ENCODE measurements at places on chromosomes 7 and 10.

DNA sequence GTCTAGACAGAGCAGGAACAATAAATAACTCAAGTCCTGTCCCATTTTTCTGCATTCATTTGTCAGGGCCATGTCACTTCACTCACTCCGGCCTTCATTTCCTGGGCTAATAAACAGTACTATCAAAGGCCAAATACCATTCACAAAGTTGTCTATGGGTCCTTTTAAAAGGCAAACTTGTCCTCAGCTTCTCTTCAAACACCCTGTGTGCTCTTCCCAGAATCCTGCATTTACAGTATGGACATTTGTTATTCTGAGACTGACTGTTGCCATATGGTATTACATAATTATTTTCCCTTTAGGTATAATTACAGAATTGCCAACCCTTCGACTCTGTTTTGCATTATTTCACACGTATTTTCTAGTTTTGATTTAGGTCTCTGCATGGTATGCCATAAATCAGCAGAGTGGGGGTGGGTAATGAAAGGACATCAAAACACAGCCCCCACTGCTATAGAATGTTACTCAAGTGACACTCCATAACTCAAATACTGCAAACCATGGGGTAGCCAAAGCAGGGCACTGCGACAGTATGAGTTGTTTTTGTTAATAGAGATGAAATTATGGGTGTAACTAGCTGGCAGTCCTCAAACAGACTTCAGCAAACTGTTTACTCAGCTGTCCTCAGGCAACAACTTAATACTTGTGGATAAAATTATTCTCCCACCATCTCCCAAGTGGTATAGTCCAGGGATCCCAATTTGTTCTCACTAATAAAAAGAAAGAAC lies 183.7 kb downstream of the TRIL start:
- DNase-seq, result no peak

DNA sequence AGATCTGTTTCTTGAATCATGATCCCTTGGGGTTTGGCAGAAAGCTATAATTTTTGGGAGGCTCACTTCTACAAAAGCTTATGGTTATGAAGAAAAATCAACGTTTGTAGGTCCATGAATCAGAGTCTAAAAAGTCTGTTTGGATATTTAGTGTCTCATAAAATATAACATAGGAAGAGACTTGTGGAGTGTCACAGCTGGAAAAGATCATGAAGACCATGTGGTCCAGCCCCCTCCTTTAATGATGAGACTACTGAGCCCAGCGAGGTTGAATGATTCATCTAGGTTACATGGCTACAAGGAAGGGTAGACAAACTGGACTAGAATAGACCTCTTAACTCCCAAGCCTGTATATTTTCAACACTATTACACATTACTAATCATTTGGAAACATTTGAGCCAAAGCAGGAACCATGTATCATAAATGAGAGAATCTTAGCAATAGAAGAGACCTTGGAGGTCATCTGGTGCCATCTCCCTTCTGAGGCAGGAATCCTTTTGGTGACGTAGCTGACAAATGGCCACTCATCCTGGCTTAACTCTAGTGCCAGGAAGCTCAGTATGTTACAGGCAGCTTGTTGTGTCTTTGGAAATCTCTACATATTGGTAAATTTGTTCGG lies 152.5 kb downstream of the CREB5 start:
- no peak for DNase-seq

- DNase-seq, result no peak
Measured at GRCh38 chr10:110513949-110514348, 16.2 kb downstream of the DUSP5 start.

- DNase-seq, result no peak
Measured at GRCh38 chr7:133233142-133233541, 19.7 kb upstream of the EXOC4 start.

DNA sequence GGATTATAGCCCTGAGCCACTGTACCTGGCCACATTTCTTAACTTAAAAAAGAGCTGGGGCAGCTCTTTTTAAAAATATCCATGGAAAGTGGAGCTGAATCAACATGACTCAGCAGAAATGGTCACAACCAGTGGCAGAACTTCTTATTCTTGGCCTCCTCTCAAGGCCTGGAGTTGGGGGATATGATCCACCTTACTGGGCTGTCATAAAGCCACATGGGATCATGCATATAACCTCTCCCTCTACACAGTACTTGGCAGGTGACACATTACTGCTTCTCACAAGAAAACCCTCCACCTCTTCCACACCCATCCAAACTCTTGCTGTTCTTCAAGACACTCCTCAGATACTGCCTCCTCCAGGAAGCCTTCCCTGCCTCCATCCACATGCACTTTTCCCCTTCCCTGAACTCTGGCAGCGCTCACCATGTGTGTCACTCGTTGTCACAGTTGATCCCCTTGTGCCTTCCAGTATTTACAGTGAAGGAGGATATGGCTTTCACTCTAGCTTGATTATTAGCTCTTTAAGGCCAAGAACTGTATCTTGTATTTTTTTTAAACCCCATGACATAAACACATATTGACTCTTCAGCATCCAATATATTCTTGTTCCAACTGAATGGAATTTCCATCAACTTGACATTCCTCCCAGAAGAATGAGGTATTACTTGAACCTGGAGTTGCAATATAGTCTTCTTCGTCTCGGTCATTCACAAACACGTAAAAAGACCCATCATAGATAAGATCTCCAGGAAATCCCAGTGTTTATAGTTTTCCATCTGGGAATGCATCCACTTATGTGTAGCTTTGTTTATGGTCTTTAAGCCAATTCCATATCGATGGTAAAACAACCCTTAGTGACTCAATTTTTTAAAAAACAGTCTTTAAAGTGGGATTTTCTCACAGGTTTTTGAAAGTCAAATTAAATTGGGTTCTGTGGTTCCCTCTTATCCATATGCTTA lies 85.5 kb downstream of the TBXAS1 start:
- DNase-seq, result no peak

- no peak for DNase-seq
Measured at GRCh38 chr10:29268011-29268410, 20.9 kb upstream of the LYZL1 start.

DNA sequence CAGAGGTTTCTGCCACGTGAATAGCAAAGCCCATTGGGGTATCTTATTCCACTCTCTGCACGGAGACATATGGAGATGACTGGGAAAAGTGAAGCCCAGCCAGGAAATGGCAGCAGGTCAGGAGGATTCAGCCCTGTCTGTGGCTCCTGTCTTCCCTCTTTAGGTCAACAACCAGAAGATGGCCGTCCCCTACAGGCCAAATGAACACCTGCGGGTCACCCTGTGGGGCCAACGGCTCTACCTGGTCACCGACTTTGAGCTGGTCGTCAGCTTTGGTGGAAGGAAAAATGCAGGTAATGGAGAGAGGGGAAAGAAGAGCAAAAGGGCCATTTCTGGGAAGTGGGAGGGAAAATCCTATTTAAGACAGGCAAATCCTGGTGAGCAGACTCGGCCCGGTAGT lies 38.3 kb downstream of the EPHB4 start:
- DNase-seq, result no peak

GRCh38 chr10:125340903-125341302 lies 180.5 kb upstream of the CTBP2 start:
- no peak for DNase-seq

GRCh38 chr7:17944720-17945119 lies 4.4 kb upstream of the SNX13 start:
- DNase-seq, result no peak

- no peak for DNase-seq
Measured at GRCh38 chr10:83476211-83476610, 663.1 kb upstream of the GHITM start.

- no peak for DNase-seq
Measured at GRCh38 chr10:112613620-112614019, 166.6 kb downstream of the VTI1A start.

- DNase-seq, result peak; percentile 73
Measured at GRCh38 chr10:101779544-101780186, 3.6 kb downstream of the NPM3 start.

DNA sequence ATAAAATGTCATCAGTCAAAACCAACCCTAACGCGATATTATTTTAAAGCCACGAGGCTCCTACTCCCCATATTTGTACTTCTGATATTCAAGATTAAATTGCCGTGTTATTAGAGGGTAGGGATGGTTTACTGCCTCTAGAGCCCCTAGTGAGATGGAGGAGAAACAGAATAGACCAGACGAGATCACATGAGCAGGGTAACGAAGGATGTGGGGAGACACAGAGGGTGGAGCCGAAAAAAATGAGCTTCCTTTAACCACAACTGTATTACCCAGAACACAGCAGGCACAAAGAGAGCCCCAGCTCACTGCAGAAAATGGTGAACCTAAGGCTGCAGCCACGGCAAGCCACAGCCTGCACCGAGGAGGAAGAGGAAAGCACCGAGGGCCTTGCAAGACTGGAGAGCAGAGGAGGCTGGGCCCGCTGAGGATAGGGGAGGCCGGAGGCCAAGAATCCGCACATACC lies 14.3 kb downstream of the ZC3HAV1 start:
- no peak for DNase-seq

DNA sequence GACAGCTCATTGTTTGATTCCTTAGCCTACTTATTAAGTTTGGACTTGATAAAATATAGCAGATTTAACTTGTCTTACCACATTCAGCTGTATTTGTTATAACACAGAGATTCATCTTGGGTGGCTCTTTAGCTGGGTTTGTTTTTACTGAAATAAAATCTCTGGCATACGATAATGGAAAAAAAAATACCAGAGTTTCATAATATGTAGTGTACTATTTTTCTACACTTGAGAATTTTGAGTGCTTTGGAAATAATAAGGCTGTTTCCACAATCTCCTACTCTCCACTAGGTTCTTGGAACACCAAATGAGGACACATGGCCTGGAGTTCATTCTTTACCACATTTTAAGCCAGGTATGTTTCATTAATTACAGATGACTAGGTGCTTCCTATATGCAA lies 218.6 kb upstream of the FZD1 start:
- DNase-seq, result no peak

DNA sequence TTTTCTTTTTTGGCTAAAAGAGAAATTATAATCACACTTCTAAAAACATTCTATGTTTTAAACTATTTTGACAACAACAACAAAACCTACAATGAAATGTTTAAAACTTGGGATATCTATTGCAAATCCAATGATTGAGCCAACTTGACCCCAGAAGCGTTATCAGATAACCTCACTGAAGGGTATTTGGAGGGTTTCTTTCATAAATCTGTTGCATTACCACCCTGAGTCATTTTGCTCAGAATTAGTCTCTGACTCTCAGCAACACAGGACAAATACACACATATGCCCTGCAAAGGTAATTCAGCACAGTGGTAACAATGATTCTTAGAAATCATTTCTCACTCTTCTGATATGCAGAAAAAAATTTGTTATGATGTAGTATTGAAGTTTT lies 2.3 kb upstream of the COL1A2 start:
- DNase-seq, result no peak

GRCh38 chr10:63273577-63273976 lies 140.4 kb downstream of the NRBF2 start:
- no peak for DNase-seq

GRCh38 chr10:37263304-37263703 lies 137.9 kb downstream of the ANKRD30A start:
- DNase-seq, result no peak

- DNase-seq, result no peak
Measured at GRCh38 chr7:24110056-24110455, 173.9 kb upstream of the NPY start.

DNA sequence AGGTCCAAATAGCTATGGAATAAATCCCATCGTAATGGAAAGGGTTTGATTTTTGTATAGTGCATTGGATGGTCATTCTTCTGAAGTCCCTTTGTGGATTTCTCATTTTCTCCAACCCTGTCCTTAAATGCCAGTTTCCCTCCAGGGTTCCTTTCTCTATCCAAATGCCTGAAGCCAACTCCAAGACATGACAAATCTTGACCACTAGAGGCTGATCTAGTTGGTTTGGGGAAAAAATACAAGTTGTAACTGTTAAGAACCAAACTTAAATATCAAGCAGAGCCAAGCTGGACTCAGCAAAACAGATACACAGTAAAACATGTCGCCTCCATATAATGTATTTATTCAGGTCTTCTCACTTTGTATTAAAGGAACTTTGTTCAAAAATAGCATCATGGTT lies 28.7 kb downstream of the FRMD4A start:
- DNase-seq, result no peak

- peak; percentile 65 for DNase-seq
Measured at GRCh38 chr7:128791121-128791971, at the start of gene CCDC136. TSS of gene CCDC136 (plus strand) at chr7:128791968. CDS start at chr7:128792412, 444 bp downstream.

- DNase-seq, result peak; percentile 55
Measured at GRCh38 chr7:610531-611280, 91.1 kb upstream of the PDGFA start.

DNA sequence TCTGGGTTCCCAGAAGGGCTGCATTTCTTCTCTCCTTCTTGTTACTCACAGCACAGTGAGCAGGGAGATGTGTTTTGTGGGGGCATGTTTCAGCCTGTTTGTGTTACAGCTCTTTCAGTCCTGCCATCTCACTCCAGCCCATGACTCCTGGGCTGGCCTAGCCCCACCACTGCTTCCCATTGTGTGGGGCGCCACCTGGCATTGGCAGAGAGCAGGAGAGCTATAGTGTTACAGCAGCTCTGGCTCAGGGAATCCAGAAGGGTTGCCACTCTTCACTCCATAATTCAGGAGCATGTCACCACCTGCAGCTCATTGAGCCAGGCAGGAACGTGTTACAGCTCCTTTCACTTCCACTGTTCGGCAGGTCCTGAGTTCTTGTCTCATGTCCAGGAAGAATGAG lies 30.0 kb downstream of the CLDN12 start:
- no peak for DNase-seq

DNA sequence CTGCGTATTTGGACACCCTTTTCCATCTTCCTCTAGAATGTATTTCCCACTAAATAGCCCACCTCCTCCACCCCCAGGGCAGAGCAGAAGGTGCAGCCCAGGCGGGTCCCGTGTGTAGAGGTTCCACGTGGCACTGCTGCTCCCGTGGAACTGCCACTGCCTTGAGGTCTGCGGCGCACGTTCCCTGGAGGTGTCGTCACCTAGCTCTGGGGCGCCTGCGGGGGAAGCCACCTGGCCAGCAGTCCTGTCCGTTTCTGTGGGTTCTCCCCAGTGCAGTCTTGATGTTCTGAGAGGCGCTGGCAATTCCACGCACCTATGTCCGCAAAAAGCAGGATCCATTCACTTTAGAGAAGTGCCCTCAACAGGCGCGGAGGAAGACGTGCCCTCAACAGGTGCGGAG lies 21.9 kb downstream of the BNIP3 start:
- DNase-seq, result no peak

GRCh38 chr10:92789786-92790185 lies 58.5 kb upstream of the EXOC6 start:
- DNase-seq, result no peak

GRCh38 chr10:3222068-3222467 lies 49.5 kb upstream of the PITRM1 start:
- no peak for DNase-seq

- no peak for DNase-seq
Measured at GRCh38 chr10:101780818-101781654, 2.2 kb downstream of the NPM3 start.

DNA sequence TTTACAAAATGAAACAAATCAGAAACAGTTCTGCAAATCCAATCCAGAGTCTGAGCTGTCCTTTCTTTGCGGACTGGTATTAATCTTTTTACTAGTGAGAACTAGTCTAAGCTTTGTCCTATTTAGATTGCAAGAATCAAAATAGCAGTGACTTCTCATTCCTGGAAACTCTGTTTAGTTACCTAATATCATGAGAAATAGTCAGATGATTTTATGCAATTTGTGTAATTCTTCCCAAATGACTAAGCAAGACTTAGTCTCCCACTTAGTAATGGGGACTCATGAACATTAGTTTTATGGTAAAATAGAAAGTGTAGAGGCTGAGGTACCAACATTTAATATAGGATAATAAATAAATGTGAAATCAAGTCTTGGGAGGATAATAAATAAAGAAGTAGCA lies 341.3 kb downstream of the DNAJB9 start:
- DNase-seq, result no peak

Measured in left hindlimb (tissue), 1 donor.